ENCODE measurements at places on chromosomes 12 and 14. TPM values are rescaled to one million over a fixed set of nuclear protein-coding genes. Genes with fewer than 3 reads are reported as not detected.

The MMP14 gene
- total RNA-seq: 5.2 TPM

The ABHD12B gene
- total RNA-seq: not detected

The REP15 gene
- 0.64 TPM for total RNA-seq

The TMCC3 gene
- total RNA-seq: not detected

The TPPP2 gene
- 0.58 TPM for total RNA-seq

The RNASE13 gene
- not detected for total RNA-seq

The PTHLH gene
- total RNA-seq: not detected

The CD69 gene
- total RNA-seq: not detected

The DDX51 gene
- 3.5 TPM for total RNA-seq

The REM2 gene
- not detected for total RNA-seq

The AMDHD1 gene
- 6.5 TPM for total RNA-seq

GRCh38 chr12:11307143-11307542, 3.1 kb downstream of the PRB4 start:
- no peak for DNase-seq

- no peak for DNase-seq
Observed at GRCh38 chr14:53601409-53601808, 355.2 kb downstream of the BMP4 start.

DNA sequence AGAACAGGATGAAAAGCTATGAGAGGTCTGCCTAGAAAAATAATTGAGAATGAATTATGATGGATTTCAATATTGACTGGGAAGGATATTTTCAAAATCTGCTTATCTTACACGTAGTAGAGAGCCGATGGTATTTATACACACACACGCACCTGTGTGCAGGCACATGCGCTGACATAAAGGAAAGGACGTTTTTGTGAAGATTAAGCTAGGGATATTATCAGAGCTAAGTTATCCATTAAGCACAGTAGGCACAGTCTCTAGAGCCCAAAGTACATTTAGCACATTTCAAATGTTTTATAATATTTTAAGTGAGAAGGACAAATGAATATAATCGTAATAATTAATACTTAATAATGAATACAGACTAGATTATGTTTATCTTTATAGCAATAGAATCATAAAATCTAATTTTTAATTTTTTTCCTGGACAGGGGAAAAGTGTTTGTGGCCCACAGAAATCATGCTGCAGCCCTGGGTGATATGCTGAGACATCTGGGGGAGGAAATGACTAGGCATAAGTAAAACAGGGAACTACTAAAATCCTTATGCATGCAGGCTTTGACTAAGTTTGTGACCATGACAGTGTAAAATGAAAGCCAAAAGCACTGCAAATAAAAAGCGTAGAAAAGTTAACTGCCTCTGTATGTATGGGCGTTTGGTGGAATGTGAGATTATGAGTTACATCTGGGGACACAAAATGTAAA, 146.1 kb downstream of the KITLG start:
- DNase-seq: no peak

DNA sequence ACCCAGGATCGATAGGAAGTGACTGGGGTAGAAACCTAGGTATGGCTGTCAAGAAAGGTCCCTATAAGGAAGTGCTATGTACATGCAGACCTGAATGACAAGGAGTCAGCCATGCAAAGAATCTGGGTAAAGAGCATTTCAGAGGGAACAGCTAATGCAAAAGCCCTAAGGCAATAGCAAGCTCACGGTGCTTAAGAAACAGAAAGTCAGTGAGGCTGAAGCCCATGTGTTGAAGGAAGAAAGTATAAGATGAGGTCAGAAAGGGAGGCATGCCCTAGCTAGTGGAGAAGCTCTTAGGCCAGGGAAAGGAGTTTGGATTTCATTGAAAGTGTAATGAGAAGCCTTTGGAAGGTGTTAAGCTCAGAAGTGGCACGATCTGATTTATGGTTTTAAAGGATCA, 6.0 kb upstream of the ADCY6 start:
- DNase-seq: no peak

- no peak for DNase-seq
Observed at GRCh38 chr12:125178222-125178621, 113.0 kb downstream of the AACS start.

GRCh38 chr14:89444516-89445125, 27.6 kb upstream of the FOXN3 start:
- DNase-seq: no peak

GRCh38 chr14:78254911-78255461, 84.8 kb downstream of the NRXN3 start:
- DNase-seq: no peak

DNA sequence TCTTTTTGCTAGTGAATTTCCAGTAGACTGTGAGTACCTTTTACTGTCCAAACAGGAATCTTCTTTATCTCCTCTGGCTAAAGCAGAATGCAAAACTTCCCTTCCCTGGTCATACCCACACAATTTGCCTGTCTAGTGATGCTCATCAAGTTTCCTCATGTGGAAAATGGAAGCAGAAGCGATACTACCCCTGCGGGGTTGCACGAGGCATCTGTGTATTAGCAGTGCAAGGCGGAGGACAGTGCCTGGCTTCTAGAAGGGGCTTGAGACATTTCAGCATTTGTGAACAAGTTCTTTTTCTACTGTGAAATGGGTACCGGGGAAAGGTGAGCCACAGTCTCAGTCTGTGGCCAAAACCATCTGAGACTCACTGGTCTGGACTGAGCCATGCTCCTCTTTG, 340.9 kb downstream of the AACS start:
- no peak for DNase-seq

- DNase-seq: no peak
Observed at GRCh38 chr12:131131077-131131807, 177.5 kb downstream of the ADGRD1 start.

DNA sequence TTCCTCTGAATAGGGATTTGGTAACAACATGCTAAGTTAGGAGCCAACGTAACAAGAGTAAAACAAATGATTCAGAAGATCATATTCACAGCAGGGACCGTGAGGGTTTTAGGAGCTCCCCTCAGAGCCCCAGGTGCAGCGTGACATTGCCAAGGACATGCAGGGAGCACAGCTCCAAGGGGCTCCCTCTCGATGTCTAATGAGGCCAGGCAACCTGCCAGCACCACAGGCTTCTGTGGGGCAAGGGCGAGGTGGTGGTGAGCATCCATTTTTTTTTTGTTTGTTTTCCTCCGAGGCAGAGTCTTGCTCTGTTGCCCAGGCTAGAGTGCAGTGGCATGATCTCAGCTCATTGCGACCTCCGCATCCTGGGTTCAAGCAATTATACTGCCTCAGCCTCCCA, 95.1 kb upstream of the PTPRB start:
- DNase-seq: no peak

DNA sequence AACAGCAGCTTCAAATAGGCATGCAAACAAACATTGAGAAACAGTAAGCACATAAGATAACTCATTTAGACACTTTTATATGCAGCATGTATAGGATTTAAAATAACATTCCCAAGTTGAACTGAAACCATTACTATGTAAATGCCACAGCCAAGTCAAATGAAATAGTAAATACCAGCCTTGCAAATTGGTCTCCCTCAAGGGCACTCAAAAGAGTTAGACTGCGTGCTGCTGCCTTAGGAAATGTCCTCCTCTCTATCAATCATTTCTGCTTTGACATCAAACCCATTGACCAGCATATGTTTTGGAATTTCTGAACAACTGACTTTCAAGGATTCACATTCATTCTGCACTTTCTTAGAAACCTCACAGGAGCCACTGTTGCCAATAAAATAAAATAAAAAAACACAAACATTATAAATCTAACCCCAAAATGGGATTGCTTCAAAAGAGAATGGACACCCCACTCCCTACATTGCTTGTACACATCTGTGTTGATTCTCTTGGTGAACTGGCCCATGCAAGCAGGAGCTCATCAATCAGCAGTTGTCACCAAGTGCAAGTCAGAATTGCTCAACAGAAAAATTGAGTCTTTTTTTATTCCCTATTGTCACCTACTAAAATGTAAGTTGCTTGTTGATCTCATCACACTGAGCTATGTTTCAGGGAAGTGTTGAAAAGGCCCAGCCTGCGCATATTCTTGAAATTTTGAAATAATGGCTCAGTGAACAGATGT, 256.2 kb downstream of the DAD1 start:
- peak; percentile 34 for DNase-seq

DNA sequence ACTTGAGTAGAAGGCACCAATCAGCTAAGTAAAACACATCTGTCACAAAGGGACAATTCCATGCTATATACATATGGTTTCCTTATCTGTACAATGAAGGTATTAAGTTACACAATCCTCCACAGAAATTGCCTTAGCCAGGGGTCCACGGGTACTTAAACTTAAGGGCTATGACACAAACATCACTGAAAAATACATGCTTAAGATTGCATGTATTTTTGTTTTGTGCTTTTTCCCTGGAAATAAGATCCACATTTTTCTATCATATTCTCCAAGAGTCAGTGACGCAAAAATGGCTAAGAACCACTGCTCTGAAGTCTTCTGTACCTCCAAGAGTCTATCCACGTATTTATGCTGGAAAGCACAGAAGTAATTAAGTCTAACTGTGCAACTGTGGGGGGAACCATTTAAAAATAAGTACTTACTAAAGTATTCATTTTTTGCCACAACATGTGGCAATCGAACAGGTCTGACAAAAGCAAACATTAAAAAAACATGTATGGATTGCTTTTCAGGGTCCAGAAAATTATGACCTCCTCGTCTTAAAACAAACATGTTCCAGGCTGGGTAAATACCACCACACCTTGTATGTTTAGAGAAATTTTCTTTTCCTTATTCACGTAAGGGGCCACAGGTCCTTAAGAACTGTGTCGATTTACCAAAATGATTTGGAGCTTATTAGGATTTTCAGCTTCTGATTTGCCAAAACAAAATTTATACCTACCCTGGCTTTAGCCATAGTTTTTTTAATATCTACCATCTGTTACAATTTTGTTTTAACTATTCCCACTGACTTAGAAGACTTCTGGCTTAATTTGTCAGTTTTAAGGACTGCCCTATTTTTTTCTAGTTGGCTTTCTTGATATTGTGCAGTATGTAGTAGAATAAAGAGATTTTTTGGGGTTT, 2.8 kb downstream of the SLC38A2 start:
- DNase-seq: no peak

- peak; percentile 13 for DNase-seq
Observed at GRCh38 chr14:74478996-74479635, 14.0 kb downstream of the NPC2 start.

GRCh38 chr14:81208489-81208888, 12.3 kb downstream of the GTF2A1 start:
- no peak for DNase-seq

GRCh38 chr12:116266631-116267349, 10.7 kb downstream of the MED13L start:
- no peak for DNase-seq

- DNase-seq: no peak
Observed at GRCh38 chr12:133130808-133131128, 341 bp downstream of the ZNF10 start.

GRCh38 chr12:32002848-32003493, 43.8 kb downstream of the RESF1 start:
- DNase-seq: no peak

DNA sequence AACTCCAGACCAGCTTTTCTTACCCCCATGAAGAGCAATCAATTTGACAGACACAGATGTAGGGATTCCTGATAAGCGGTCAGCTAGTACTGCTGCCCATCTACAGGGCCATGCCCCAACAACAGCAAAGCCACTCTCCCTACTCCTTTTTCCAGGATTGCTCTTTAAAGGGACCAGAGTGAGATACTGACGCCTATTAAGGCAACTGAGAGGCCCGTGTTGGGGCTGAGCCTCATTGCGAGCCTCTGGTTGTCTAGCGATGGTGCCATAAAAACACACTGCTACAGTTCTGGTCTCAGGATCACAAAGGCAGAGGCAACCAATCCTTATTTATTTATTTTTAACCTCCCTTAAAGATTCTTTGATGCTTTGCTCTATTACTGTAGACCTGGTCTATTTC, 31.1 kb downstream of the AK7 start:
- DNase-seq: no peak

- DNase-seq: no peak
Observed at GRCh38 chr12:108231109-108231905, 102.2 kb downstream of the WSCD2 start.

- DNase-seq: no peak
Observed at GRCh38 chr14:68147303-68147702, 327.7 kb downstream of the RAD51B start.

GRCh38 chr12:71626768-71627167, 36.9 kb downstream of the ZFC3H1 start:
- DNase-seq: peak; percentile 45

DNA sequence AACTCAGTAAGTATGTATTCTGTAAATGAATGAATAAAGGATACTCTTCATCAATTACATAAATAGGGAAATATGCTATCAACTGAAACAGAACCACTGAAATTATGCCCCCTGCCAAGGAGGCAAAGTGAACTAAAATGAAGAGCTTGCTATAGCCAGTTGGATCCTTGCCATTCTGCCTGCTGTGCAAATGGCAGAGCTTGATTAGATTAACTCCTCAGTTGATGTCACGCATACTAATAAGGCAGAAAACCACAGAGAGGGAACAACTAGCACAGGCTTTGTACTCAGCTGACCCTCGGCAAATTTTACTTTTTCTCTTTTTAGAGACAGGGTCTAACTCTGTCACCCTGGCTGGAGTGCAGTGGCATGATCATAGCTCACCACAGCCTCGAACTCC, 36.7 kb upstream of the FERMT2 start:
- DNase-seq: no peak

DNA sequence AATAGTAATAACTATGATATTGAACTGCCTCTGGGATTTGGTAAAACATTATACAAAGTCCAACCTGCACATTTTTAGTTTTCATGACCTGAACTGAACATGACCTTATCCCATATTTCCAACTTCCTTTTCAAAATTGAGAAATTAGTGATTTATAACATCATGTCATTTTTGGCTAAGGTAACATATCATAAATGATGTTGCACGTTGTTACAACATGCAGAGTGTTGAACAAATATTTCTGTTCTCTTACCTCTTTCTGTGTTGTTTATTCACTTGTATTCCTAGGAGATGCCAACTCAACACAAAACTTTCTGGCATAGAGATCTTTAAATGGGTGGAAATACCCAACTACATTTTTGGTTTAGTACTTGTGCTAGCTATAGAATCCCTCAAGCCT, 496.0 kb downstream of the SLC6A15 start:
- DNase-seq: no peak

- DNase-seq: no peak
Observed at GRCh38 chr12:131017477-131017991, 63.8 kb downstream of the ADGRD1 start.

DNA sequence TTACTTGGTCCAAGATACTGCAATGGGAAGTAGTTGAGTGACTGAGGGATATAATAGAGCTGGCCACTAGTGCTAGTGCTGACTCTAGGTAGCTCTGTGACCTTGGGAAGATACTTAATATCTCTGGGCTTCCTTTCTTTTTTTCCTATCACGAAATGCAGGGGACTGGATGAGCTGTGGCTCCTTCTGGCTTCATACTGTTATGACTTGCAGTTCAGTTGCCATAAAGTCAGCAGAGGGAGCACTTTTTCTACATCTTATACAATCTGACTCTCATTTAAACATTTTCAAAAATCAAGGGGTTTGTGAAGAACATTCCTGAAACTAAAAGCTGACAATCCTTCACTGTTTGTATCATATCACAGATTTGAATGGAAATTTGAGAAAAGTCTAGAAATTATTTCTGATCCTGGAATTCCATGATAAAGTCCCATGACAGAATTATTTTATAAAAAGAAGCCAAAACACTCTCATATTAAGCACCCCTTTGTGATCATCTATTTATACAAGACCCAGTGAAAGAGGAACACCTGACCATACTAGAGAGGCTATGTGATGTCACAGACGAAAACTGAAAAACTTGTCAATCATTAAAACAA, 5.3 kb downstream of the BHLHE41 start:
- DNase-seq: peak; percentile 24
